ENCODE measurements at places on chromosomes 4 and X.

DNA sequence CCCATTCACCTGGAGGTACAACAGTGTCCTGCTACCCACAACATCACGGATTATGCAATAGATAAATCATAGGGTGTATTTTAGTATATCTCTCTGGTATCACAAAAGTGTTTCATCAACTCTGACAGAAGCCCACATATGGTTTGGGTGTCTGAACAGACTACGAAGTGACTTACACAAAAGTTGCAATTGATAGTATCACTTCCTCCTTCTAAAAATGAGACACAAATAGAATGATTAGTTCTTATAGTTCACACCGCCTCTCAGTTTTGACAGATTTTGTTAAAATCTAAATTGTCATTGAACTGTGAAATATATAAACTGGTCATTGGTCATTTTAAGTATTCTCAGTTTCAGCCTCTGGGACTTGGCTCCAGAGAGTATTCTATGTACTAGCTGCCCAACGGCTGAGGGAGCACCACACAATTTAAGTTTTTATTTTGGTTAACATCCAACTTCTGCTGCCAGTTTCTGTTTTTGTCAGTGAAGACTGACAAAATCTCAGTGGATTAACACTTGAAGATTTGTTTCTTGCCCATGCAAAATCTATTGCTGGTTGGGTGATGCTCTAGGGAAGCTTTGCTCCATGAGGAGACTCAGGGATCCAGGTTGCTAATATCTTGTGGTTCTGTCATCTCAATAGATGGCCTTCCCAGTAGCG is 113.8 kb upstream of the PUDP start:
- DNase-seq: no peak

GRCh38 chr4:184262901-184263300 is 45.2 kb upstream of the ENPP6 start:
- DNase-seq: no peak

- DNase-seq: peak; percentile 59
Measured at GRCh38 chr4:26083987-26084386, 170.0 kb downstream of the SMIM20 start.

GRCh38 chr4:89369581-89369980 is 62.0 kb upstream of the GPRIN3 start:
- DNase-seq: no peak

DNA sequence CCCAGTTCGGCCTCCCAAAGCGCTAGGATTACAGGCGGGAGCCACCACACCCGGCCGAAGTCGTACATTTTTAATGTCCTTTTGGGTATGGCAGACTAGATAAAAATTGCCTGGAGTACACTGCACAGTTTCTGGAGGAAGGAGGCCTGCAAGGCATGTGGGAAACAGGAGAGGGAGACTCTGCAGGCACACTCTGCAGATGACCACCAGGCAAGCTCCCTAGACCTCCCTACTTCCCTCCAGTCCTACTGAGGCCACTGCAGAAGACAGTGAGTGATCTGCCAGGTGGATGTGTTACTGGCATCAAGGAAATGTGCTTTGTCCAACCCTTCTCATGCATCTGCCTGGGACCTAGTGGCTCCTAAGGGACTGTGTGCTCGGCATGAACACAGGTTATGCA is 11.4 kb downstream of the PDLIM3 start:
- DNase-seq: no peak

DNA sequence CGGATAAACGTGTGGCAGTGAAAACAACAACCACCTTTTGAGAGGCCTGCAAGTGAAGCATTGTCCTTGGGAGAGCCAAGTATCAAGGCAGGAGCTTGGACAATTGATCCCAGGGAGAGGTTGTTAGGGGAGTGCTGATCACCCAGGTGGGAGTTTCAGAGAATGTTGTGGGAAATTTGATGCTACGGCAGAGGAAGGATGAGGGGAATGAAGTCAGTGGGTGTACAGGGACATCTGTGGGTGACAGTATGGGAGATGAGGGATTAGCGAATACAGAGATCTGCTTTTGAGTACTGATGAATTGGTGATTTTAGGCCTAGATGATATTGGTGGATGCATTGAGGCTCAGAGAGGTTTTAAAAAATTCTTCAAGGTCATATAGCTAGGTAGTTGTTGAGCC is 4.3 kb downstream of the GNL3L start:
- DNase-seq: no peak

DNA sequence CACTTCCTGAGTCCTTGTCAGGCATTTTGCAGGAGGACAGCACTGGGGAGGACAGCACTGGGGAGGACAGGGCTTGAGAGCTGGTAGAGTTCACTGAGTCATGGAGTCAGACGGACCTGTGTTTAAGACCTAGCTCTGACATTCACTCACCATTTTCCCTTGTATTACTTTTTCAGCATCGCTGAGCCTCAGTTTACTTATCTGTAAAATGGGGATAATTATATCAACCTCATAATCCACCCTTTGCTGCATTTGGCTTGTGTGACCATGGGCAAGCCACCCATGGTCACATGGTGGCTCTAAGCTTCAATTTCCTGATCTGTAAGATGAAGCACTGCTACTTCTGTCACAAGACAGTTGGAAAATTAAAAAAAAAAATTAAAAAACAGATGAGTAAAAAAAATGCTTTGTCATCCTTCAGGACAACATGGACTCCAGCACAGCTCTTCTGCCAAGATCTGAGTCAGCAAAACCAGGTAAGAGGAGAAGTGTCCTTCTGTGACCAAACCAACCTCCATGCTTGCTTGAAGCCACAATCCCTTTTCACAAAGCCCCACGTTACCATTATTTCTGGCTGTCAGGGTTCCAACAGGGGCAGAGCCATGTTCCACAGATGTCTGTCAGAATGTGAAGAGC is 275.5 kb downstream of the RAB28 start:
- no peak for DNase-seq

- no peak for DNase-seq
Measured at GRCh38 chr4:124997124-124997523, 284.6 kb upstream of the ANKRD50 start.

DNA sequence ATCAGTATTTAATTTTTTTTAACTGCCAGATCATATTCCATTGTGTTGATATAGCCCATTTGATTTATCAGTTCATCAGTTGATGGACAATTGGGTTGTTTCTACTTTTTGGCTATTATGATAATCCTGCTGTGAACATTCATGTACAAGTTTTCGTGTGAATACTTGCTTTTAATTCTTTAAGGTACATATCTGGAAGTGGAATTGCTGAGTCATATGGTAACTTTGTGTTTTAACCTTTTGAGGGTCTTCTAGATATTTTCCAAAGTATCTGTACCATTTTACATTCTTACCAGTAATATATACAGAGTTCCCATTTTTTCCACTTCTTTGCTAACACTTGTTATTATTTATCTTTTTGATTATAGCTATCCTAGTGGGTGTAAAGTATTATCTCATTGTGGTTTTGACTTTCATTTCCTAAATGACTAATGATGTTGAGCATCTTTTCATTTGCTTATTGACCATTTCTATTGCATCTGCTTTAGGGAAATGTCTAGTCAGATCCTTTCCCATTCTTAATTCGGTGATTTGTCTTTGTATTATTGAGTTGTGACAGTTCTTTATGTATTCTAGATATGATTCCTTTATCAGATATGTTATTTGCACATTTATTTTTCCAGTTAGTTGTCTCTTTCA is 75.2 kb upstream of the NUDT6 start:
- DNase-seq: no peak

DNA sequence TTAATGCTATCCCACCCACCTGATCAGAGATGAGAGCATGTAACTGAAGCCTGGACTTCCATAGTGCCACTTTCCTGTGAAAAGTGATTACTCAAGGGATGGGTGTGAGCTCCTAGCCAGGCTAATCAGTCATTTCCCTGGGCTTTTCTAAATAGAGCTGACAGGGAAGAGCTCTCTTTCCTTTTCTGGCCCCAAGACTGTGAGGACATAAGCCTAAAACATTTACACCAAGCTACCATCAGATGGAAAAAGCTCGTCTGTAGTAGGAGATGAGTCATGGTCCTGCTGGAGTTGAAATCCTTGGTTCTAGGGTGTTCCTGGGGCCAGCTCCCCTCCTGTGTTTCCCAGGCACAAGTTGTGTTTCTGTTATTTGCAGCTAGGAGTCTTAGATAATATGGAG is 52.4 kb upstream of the NDP start:
- no peak for DNase-seq

GRCh38 chrX:3184176-3184930 is 143.1 kb downstream of the ARSF start:
- DNase-seq: no peak

DNA sequence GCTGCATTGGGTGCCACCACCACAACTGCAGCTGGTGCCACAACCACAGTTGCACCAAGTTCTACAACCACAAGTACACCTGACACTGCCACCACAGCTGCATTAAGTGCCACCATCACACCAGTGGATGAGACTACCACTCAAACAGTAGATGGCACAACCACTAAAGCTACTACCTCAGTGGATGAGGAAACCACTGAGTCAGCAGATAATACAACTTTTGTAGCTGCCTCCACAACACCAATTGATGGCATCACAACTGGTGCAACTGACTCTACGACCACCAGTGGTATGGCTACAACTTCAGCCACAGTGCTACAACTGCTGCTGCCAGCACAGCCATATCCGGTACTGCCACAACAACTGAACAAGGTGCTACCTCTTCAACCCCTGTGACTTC is 35.1 kb upstream of the CABS1 start:
- DNase-seq: no peak

- DNase-seq: no peak
Measured at GRCh38 chr4:185341841-185342240, 53.9 kb downstream of the LRP2BP start.

- DNase-seq: no peak
Measured at GRCh38 chr4:82501154-82501442, 60.7 kb downstream of the TMEM150C start.

GRCh38 chr4:57151481-57151880 is 41.3 kb upstream of the IGFBP7 start:
- DNase-seq: no peak

GRCh38 chrX:153722704-153723350 is 1.4 kb downstream of the BCAP31 start:
- DNase-seq: no peak

- peak; percentile 54 for DNase-seq
Measured at GRCh38 chr4:155667568-155668511, 1.2 kb downstream of the GUCY1A1 start.

DNA sequence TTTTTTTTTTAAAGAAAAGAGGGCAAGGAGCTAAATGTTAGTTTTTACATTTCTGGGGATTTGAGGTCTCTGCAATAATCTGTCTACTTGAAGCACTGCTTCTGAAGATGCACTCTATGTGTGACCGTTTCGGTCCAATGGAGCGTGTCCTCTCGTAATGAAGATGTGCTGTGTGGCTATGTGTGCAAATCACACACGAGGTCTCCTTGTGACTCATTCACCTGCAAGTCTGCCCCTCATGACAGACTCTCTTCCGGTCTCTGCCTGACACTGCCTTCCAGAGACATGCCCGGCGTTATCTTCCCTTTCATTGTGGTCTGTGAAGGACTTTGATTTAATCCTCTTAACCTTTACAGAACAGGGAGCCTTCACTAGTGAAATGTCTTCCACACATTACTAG is 84.3 kb downstream of the TRAM1L1 start:
- DNase-seq: no peak

DNA sequence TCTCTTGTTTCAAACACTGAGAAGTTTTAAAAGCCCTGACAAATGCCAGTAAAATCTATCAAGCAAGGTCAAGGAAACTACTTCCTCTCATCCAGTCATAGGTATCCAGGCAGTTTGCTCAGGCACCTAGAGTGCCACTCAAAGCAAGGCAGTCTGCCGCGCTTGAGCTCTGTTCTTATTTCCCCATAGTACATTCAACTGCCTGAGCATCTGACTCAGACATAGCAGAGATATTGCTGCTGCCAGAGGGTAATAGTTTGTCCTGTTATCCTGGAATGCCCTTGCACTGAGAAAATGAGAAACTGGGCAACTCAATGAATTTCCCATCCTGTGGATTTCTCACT is 16.1 kb upstream of the ATP8A1 start:
- DNase-seq: no peak

- DNase-seq: no peak
Measured at GRCh38 chrX:115713460-115713859, 152.5 kb downstream of the PLS3 start.

DNA sequence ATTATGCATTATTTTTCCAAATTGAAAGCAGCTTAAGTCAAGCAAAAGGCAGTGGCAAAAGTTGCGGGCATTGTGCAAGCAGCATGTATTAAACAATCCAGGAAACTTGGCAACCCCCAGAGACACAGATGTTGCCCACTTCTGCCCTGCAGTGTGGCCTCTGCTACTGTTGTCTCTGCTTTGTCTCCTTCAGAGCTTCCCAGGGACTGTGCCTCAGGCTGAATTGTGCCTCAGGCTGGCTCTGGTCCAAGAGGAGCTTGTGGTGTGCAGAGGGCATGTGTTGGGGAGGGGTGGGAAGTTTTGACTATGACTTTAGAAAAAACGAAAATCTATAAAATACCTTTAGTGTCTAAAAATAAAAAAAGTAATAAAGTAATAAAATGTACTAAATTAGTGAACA is 201.4 kb downstream of the CCSER1 start:
- DNase-seq: no peak

DNA sequence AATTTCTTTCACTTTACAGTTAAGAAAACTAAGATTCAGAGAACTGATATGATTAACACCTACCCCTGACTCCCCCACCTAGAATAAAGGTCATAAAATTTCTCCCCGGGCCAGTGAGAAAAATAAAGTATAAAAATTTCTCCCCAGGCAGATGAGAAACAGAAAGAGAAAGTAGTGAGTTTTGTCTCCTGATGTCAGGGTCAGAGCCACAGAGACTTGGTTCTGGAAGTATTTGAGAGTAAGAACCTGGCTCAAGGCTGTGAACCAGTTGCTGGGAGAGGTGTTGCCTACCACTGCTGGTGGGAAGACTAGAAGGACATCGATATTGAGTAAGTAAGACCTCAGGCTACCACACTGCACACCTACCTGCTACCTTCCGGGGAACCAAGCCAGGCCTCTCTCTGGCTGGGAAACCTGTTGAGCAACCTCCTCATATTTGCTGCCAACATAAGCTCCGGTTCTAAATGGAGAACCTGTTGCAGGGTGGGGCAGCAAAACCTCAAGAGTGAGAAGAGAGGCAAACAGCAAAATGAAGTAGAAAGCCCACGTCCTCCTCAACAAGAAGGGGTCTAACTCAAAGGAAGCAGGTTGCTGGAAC is 104.2 kb upstream of the PUDP start:
- no peak for DNase-seq

DNA sequence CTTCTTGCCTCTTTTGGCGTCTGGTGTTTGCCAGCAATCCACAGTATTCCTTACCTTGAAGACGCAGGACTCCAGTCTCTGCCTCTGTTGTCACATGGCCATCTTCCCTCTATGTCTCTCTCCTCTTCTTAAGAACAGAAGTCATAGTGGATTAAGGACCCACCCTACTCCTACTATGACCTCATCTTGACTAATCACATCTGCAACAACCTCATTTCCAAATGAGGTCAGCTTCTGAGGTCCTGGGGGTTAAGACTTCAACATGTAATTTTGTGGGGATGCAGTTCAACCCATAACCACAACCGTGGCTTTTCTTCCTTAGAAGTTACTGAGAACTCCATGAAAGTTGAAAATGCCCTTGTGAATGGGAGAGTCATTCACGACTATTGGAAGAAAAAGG is 23.3 kb downstream of the TLR8 start:
- DNase-seq: no peak

All from activated CD8-positive, alpha-beta memory T cell treated with anti-CD3 and anti-CD28 coated beads for 24 hours (primary cell).